ENCODE measurements at places on chromosomes 16 and 17.

GRCh38 chr16:30903002-30903401 lies 6.6 kb downstream of the CTF1 start:
- DNase-seq = no peak

DNA sequence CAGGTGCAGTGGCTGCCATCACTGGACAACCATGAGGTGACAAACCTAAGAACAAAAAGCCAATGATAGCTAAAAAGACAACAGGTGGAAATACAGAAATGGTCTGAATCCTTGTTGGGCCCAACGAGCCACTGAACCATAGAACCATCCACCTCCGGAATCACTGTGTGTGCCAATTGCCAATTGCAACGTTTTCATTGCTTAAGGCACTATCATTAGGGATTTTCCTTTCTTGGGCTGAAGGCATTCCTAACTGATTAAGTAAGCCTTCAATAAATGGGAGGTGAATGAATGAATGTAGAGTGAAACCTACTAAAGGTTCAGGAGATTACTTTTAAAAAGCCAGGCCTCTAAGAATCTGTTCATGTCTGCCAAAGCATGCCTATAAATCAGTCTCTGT lies 3.6 kb downstream of the USP31 start:
- no peak for DNase-seq

DNA sequence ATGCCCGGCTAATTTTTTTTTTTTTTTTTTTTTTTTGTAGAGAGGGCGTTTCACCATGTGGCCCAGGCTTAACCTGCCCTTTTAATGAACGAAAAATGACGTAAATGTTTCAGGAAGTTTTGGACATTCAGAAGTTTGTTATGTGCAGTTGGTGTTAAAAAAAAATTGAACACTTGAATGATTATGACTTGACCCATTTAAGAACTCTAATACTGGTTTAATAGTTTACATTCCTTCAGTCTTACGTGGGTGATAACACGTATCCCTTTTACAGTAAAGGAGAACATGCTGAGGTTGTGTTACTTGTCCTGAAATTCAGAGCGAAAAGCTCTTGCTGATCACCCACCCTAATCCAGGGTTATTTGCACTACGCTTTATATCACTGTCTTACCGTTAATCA lies 1.7 kb downstream of the MLYCD start:
- no peak for DNase-seq

- DNase-seq = peak; percentile 25
Observed at GRCh38 chr17:34171245-34171818, 83.8 kb upstream of the CCL2 start.

DNA sequence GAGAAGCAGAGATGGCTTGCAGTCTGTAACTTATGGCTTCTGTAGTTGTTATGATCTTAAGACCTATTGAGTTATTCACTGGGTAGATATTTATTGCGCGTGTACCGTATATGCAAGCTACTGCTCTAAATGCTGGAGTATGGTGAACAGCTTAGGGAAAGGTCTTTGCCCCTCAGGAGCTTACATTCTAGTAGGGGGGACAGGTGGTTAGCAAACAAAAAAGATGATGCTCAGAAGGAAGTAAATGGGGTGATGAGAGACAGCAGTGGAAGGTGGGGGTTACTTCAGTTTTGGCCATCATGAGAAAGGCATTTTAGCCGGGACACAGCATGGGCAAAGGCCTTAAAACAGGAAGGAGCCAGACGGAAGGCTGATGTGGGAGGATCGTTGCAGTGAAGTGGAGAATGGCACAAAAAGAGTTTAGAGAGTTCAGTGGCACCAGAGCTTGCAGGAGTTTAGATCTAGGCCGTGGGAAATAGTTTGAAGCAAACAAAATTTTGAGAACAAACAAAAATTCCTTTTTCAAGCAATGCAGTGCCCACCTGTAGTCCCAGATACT lies 2.1 kb downstream of the ARMC7 start:
- DNase-seq = no peak

DNA sequence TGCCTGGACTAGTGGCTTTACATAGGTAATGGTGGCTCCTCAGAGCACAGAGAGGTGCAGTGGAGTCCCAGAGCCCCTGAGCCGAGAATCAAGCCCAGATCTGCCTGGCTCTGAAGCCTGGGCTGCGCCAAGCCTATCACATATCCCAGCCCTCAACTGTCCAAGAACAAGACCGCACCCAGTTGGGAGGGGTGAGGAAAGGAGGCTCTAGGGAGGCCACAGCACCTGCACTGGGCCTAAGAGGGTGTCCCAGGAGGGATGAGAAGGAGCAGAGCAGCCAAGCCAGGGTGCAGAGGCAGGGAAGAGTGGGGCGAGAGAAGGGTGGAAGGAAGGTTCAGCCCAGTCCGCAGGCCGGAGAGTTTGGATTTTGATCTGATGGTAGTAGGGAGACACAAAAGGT lies 941 bp upstream of the RNF112 start:
- no peak for DNase-seq

- no peak for DNase-seq
Observed at GRCh38 chr16:56658327-56658875, 642 bp downstream of the MT1F start.

DNA sequence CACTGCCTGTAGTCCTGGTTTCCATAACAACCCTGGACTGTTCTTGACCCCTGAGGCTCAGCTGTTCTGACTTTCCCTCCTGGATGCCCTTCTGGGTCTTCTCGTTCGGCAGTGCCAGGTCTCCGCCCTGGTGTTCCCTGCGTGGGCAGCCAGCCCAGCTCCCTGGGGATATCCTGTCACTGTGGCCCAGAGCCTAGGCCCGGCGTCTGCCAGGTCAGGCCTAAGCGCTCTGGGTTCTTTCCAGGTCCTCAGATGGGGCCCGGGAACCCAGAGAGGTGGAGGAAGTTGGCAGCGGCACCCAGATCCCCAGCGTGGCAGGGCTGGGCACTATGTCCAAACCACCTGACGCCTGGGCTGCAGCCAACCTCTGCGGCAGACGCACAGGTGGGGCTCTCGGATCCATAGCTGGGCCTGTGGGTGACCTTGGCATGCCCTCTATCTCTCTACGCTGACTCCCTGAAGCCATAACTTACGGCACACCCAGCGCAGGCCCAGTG lies 12.5 kb upstream of the ATP2A3 start:
- no peak for DNase-seq
